Calu3 (cell line): ENCODE measurements at places on chromosomes 6 and 20.

DNA sequence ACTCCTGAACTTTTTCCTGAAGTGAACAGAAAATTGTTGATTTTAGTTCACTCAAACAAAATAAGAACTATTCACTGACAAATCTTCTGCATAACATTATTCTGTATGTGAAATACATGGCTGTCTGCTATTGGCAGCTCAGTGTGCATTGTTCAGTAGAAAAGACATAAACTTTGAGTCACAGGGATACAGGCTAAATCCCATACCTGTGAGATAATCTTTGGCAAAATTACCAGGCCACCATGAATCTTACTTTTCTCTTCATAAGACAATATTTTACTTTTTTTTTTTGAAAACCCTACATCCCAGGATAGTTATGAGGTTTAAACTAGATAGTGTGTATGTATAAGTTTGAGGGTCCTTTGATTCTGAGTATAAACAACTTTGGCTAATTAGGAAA is 224.8 kb downstream of the GRM1 start:
- DNase-seq: no peak

DNA sequence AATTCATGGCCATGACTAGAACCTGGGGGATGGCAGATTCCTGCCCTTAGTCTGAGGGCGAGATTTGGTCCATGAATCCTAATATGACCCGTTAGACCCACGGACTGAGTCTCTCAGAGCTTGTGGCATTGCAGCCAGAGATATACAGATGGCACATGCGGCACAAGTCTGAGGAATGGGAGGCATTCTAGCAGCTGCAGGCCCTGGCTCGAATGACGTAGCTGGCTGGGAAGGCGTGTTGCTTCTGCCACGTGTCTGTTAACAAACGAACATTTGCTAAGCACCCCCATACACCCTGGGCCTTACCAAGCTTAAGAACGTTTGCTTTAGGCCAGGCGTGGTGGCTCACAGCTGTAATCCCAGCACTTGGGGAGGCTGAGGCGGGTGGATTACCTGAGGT is 68.0 kb downstream of the CD164 start:
- DNase-seq: no peak

DNA sequence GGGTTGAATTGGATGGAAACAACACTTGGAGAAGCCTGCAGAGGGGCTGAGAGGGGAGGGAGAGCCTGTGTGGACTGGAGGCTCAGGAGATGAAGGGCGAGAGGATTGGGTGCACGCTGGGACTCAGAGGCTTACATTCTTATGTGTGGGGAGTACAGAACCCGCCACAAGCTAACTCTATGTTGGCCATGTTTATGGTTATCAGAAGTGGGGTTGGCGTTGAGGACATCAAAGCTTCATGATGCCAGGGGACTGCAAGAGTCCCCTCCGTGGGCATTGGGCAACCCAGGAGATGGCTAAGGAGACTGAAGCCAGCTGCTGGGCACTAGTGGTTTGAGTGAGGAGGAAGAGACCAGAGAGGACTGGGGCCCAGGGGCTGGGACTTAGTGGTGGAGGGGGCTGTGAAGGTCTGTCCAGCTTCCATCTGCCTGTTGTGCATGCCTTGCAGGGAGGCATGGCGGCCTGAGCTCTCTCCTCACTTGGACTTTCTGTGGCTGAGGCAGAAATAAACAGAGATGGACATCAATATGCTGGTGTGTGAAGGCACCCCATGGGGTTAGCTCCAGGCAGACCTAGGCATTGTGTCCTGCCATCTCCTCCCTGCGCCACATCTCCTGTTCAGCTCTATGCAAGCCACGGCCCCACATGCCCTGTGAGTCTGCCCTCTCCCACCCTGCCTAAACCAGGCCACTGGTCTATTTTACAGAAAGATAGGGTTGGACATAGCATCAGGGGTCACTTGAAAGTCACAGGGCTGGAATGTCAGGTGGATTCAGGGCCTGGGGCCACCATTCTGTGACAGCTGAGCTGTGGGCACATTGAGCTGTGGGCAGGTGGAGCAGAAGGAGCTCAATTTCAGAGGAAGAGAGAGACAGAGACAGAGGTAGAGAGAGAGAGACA is 61.6 kb downstream of the PHACTR3 start:
- DNase-seq: no peak

DNA sequence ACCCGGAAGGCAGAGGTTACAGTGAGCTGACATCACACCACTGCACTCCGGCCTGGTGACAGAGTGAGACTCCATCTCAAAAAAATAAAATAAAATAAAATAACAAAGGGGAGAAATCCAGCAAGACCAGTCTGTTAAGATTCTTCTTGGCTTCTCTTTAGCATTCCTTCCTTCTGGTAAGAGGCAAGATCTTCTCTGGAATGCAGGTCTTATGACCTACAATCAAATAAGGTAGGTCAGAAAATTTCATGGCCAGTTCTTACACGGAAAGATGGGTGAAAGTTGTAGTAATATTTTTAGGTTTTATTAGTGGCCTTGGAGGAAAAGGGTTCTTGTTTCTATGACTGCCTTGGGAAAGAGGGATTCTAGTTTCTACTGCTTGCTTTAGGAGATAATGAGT is 180.9 kb downstream of the FUT9 start:
- peak; percentile 12 for DNase-seq

- DNase-seq: peak; percentile 29
These were observed 163.3 kb upstream of the SNX9 start for GRCh38 chr6:157659536-157660271.

DNA sequence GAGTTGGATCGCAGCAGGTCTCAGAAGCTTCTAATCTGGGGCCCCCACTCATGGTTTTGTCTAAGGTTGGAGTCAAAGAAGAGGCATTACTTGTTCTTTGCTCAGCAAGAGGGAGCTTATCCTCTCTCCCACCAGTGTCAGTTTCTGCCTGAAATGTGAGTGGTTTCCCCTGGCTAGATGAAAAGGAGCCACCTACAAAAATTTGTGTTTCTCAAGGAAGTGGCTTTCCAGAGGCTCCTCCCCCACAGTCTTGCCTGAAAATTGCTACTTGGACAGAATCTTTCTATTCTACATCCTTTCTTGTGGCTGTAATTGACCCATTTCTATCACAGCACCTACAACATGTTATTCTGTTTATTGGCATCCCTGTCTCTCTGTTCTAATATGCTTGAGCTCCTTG is 37.9 kb downstream of the SCML4 start:
- DNase-seq: no peak

DNA sequence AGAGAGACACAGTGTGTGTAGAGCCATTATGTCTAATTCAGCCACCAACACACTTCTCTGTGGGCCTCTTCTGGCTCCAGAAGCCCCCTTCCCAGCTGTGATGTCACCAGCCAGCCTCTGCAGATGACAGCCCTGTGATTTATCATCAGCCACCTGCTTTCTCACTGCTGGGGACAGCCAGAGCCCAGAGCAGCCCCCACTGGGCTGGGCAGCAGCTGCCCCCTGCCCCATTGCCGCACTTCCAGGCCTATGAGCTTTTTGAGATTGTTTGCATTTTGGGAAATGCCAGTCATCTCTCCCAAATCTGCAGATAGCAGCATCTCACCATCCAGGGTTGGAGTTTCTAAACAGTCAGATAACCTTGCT is 21.9 kb upstream of the STX16 start:
- DNase-seq: no peak

DNA sequence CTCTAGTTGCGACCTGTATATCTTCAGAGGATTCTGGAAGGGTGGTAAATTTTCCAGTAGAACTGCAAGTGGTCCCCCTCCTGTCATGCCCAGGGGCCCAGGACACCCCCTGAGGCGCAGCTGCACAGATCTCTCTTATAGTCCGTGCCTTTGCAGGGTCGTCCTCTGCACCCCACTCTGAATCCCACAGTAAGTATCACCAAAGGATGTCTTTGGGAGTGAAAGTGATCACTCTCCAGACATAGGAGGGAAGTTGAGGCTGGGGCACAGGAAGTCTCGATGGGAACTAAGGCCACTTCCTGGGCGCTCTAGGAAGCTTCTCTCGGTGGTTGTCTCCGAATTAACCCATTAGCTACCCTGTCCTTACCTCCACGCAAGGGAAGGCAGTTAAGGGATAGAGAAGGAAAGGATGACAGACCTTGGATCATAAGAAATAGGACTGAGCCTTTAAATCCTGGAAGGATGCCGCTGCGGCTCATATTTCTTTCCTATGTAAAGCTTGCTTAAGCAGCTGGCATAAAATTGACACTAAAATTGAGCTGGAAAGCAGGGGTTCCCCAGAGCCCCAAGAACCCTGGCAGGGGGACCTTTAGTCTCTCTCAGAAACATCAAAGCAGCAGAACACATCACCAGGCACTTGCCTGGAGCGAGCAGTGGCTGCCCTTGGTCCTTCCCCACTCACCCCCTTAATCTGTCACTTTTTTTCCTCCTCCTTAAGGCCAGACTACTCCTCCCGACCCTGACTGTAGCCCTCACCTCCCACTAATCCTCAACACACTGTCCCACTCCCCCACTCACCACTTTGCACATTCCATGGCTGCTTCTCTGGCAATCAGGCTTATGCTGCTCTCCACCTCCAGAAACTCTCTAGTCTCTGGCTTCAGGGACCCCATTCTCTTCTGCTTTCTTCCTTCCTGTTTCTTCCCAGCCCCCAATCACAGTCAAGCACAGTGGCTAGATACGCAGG is at the start of gene ZKSCAN4:
Gene ZKSCAN4 (minus strand): TSS at position 261 of the 967 bp plus-strand sequence. CDS start 289 bp downstream, outside the sequence.
- DNase-seq: peak; percentile 84

- DNase-seq: peak; percentile 4
These were observed 72.1 kb downstream of the FOXA2 start for GRCh38 chr20:22511943-22512910.

- no peak for DNase-seq
These were observed 139.5 kb downstream of the PDE7B start for GRCh38 chr6:135990855-135991464.

GRCh38 chr6:113855500-113856374 is 1.4 kb upstream of the MARCKS start:
- peak; percentile 27 for DNase-seq

DNA sequence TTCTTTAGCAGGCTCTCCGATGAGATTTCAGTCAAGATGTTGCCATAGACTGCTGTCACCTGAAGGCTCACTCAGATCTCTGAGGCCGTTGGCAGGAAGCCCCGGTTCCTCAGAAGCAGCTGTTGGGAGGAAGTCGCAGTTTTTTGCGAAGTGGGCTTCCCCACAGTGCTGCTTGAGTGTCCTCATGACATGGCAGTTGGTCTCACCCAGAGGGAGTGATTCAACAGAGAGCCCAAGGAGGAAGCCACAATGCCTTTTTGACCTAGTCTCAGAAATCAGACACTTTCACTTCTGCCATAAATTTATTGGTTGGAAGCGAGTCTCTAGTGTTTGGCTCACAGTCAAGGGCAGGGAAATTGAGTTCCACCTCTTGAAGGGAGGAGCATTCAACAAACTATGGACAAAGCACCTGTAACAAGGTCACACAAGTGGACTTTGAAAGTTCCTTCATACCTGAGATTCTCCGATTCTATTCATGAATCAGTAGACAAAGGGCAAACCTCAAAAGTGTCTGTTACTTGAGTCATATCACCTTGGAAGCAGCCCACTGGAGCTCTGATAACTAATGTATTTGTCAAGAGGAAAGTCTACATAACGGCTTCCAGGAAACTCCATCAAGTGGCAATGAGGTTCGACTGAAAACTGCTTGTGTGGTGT is 208.3 kb downstream of the TASP1 start:
- DNase-seq: peak; percentile 20

GRCh38 chr20:36268440-36269342 is 32.4 kb downstream of the AAR2 start:
- DNase-seq: no peak

GRCh38 chr6:70241991-70242420 is 60.9 kb downstream of the COL9A1 start:
- DNase-seq: peak; percentile 23

DNA sequence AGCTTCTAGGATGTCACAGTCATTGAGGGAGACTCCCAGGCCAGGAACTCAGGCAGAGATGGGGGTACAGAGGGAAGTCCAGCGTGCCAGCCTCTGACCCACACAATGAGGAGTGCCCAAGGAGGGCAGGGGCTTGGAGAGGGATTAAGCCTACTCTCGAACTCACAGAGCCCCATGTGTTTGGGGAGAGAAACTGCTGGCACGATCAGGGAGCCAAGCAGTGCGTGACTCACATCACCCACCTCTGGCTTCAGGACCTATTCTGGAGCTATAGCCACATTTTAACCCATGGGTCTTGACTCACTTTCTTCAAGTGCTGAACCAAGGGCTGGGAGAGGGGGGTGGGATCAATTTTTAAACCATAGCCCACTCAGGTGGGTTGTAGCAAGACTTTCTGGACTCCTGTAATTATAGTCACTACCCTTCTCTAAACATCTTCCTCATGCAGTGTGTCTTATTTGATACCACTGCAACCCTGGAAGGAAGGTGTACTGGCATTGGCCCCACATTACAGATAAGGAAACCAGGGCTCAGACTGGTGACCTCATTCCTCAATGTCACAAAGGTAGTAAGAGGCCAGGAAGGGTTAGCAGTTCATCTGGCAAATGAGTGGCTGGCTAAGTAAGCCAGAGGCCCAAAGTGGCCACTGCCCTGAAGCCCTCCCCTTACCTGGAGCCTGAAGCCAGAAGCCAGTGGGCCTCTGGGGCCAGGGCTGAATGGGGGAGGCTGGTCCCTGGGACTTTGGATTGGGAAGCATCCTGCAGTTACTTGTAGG is 12.0 kb downstream of the FOXP4 start:
- DNase-seq: no peak

DNA sequence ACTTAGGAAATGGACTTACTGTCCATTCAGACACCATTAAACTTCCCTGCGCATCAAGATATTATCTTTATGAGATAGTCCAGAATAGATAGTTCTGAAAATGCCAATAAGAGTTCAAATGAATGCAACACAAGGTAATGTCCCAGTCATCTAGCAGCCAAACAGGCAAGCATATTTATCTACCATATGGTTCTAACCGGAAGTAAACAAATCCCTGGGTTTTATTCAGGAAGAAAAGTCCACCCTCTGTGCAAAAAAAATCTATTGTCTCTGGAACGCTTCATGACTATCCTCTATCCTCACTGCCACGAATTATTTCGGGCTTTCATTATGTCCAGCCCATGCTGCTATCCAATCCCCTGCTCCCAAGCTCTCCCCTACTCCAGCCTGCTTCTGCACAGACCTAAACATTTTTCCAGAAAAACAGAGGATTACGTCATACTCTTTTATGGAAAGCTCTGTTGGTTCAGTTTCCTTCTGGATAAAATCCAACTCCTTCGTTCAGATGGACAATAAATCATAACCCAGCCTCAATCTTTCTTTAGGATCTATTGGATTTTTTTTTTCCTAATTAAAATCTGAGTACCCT is 11.4 kb downstream of the PPIL6 start:
- DNase-seq: no peak

GRCh38 chr6:56842686-56843475 is 112.0 kb upstream of the BEND6 start:
- DNase-seq: peak; percentile 40

GRCh38 chr20:47574616-47575364 is 73.1 kb downstream of the NCOA3 start:
- peak; percentile 32 for DNase-seq

- DNase-seq: no peak
These were observed 166.3 kb downstream of the PHACTR1 start for GRCh38 chr6:12882761-12883290.

GRCh38 chr6:69164564-69165229 is 529.6 kb downstream of the ADGRB3 start:
- peak; percentile 18 for DNase-seq
